ENCODE measurements at places on chromosomes 2 and 18.

GRCh38 chr2:196798980-196799379, 503 bp downstream of the GTF3C3 start:
- DNase-seq: no peak

- DNase-seq: no peak
Measured at GRCh38 chr2:9708683-9709538, 78.1 kb upstream of the YWHAQ start.

DNA sequence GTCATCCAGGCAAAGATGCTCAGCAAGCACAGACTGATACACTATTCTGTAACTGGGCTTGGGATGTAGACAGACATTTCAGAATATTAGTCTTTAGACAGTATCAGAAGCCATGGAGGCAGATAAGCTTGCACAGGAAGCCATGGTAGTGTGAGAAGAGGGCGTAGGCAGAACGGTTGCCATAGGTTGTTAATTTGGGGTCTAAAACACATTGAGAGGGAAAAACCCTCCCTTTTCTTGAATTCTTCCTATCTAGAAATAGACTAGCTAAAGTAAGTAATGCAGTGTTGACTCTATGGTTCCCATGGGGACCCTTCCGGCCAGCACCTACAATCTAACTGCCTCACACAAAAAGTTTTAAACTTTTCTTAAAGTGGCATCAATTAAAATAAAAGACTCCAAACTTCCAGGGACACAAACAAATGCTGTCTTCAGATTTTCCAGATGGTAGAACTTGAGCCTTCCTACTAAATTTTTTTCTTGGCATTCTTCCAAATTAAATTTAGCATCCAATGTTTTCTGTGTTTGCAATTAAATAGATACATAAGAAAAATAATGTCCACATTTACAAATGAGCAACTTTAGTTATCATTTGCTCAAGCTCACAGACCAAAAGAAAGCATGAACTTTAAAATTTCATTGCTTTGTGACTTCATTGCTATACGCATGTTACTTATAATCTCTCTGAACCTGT, 1.9 kb downstream of the PRKRA start:
- no peak for DNase-seq

GRCh38 chr18:69102959-69103358, 297.7 kb upstream of the DOK6 start:
- DNase-seq: no peak

- DNase-seq: no peak
Measured at GRCh38 chr2:240584486-240585031, 2.0 kb upstream of the CAPN10 start.

- DNase-seq: peak; percentile 84
Measured at GRCh38 chr2:100126201-100126600, 16.2 kb downstream of the AFF3 start.

DNA sequence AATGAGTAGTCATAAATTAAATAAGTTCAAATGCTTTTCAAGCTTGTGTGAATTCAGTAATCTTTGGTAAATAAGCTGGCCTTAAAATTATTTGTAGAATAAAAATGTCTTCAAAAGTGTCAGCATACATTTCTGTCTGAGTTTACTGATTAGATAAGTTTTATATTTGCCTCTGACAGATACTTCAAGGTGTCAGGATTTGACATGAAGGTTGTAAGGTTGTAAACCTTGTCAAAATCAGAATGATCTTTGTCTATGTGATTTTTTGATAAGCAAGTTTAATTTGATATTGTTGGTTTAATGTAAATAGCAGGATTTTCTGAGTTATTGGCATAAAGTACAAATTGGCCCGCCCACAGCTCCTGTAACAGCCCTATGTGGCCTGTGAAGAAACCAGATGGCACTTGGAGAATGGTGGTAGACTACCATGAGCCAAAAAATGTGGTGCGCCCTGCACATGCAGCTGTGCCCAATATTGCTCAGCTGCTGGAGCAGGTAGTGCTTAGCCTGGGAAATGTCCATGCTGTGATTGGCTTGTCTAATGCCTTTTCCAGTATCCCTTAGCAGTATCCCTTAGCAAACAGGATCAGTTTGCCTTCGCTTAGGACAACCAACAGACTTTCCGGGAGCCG, 188.0 kb upstream of the SPHKAP start:
- no peak for DNase-seq

- DNase-seq: no peak
Measured at GRCh38 chr2:136122661-136123060, 4.7 kb upstream of the CXCR4 start.

GRCh38 chr2:84292545-84292944, 166.5 kb downstream of the SUCLG1 start:
- DNase-seq: no peak

- no peak for DNase-seq
Measured at GRCh38 chr2:48292393-48292792, 237.6 kb upstream of the STON1 start.

GRCh38 chr18:52190195-52190594, 149.8 kb upstream of the DCC start:
- DNase-seq: no peak

DNA sequence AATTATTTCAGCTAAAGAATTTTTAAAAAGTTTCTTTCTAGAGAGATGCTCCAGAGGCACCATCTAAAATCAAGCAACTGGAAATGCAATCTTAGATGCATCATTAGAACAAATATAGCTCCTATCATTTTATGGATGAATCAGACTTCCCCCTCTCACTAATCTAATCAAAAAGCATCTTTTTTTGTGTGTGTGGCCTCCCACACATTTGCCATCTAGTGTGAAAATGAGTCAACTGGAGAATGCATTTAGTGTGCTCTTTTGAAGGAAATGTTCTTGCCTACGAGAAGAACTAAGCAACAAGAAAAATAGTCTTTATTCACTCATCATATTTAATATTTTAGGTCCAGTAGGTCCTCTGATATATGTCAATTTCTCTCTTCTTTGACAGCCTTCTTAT, 39.5 kb upstream of the FIGN start:
- DNase-seq: no peak

DNA sequence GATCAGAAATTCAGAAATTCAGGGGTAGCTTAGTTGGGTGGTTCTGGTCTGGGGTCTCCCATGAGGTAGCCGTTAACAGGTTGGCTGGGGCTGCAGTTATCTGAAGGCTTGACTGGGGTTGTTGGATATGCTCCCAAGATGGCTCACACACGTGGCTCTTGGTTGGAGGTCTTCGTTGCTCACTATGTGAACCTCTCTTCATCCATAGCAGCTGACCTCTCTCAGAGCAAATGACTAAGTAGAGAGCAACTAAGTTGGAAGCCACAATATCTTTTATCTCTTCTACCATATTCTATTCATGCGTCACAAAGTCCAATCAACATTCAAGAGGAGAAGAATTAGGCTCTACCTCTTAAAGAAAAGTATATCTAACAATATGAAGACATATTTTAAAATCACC, 38.7 kb upstream of the SERTAD2 start:
- no peak for DNase-seq

- no peak for DNase-seq
Measured at GRCh38 chr18:65298422-65298821, 452.4 kb upstream of the CDH7 start.

DNA sequence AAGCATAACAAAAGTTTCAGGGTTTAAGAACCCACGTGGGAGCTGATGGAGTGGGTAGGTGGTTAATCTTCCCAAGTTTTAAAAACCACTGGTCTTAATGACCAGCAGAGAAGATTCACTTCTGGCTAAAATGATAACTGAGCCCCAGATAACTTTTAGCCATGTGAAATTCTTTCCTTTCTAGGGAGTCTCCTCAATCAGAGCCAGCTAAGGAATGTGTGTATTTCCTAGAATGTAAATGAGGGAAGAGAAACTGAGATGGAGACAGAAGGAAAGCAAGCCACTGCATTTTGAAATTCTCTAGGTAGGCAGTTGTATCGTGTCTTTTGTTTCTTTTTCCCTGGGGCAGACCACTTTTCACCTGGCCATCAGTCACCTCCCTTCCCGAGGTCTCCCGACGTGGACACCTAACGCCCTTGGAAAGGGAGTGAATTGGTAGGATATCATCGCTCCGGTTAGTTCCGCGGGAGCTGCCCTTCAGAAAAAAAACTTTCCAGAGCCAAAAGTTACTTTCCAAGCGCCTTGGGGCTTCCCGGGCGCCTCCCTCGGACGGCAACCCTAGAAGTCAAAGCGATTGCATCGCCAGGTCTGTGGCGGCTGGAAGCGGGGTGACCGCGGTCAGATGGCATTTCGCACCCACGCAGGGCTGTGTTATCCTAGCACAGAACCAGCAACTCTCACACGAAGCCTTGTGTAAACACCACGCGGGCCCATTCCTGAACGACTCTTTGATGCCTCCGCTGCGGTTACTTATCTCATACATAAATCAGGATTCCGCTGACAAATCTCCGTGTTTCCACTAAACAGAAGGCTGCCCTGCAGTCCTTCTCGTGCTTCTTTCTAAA, 1.3 kb downstream of the COLEC12 start:
- no peak for DNase-seq

DNA sequence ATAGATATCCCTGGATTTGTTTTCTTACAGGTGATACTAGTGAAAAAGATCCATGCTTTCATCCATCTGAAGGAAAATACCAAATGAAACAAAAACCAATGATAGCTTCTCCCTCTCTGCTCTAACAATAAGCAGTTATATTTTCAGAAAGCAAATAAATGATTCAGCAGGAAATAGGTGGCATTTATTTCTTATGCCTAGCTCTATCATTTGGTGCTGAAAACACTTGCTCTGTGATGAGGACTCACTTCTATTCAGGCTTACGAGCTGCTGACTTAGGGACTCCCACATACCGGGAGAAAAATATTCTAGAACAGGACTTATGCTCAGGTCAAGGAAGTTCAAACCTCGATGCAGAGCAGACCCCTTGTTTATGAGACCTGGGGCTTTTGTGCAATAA, 142.6 kb downstream of the SETBP1 start:
- DNase-seq: no peak

DNA sequence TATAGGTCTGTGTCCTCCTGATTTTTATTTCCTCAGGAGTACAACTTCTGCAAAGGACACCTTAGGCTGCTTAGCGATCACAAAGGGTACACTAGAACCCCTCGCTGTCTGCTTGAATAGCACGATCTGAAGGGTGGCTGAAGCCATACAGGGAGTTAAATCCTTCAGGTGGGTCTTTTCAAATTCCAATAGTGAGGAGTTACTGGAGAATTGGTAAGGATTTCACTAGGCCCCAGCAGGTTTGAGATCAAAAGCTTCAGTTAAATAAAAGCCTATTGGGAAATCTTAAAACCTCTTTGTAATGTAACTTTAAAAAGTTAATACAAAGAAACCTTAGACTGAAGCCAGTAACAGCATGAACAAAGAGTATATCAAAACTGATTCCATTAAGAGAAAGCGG, 613.1 kb downstream of the ZEB2 start:
- no peak for DNase-seq

DNA sequence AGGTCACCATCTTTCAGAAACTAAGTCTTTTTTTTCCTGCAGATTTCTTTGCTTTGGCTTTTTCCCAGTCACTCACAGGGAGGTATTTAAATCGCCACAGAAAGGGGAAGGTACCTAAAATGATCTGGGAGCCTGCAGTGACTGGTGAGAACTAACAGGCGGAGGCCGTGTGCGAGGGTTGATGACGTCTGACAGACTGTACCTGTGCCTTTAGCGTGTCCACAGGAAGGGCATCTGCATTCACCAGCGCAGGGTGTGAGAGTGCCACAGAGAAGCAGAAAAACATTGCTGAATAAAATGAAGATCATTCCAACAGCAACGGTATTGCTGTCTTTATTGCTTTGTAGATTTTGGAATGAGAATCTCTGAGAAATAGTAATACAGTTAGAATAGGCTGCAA, 5.7 kb downstream of the CTDP1 start:
- DNase-seq: no peak

DNA sequence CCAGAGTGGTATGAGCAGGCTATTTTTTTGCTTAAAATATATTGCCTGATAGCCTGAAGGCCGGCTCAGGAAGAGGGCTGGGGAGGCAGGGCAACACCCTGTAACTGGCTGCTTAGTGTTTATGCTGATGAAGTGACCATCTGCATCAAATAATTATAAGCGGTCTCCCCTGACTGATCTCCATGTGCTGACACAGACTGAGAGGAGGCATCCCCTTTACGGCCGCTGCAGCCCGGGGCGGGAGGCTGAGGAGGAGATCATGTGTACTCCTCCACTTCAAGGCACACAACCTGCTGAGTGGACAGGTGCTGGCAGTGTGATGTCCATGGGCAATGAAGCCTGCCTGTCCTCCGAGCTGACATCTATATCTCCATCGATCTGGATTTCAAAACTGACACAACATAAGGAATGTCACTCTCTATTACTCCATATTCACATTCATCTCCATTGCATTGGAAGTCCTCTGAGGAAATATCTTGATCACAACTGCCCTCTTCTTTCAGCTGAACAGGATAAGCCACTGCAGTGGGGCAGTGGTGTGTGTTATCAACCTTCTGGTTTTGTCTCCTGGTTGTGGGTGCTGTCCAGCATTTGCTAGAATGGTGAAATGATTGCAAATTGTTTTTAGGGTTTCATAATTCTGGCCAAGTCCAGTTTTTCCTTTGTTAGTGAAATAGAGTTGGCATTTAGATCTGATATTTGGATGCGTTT, 143.5 kb downstream of the AQP4 start:
- DNase-seq: no peak

DNA sequence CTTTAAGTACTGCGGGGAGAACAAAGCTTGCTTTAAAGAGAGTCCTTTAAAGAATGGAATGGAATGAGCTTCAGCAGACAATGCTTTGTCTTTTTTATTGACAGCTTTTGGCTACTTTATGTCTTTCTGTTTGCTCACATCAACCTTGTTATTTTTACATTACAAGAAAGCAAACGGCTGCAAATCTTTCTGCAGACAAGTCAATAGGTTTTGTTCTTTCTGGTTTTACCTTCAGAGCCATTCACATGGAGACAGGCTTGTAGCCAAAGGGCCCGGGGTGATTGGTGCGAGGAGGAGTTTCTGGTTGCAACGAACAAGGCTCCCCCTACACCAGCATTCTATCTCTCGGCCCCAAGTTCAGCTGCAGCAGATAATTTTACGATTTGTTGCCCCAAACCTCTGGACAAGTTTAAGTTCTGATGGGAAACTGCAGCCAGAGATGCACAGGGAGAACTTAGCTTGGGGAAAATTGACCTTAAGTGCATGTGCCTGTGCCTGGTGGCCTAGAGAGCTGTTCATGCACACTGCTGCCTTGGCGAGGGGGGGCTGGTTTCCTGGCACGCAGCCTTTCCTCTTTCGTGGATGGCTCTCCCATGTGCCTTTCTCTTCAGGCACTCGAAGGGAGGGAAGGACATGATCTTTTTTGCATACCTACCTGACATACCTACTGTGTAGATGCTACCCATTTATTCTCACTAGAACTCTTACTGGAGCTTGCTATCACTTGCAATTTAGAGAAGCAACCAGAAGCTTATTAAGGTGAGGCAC, 543.2 kb downstream of the DCDC2C start:
- DNase-seq: no peak

DNA sequence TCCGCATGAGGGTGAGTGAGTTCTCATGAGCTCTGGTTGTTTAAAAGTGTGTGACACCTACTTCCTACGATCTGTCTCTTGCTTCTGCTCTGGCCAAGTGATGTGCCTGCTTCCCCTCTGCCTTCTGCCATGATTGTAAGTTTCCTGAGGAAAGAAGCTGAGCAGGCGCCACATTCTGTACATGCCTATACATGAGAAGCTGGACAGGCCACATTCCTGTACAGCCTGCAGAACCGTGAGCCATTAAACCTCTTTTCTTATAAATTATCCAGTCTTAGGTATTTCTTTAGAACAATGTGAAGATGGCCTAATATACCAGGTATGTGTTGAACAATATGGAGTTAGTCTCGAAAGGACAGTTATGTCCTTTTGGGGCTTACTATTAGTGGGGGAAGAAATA, 281.0 kb downstream of the ALK start:
- DNase-seq: no peak
